ENCODE measurements at places on chromosomes 7 and 10.

- DNase-seq: no peak
Measured at GRCh38 chr10:15791816-15792524, 68.3 kb downstream of the MINDY3 start.

- DNase-seq: no peak
Measured at GRCh38 chr7:42747044-42747443, 164.8 kb downstream of the C7orf25 start.

DNA sequence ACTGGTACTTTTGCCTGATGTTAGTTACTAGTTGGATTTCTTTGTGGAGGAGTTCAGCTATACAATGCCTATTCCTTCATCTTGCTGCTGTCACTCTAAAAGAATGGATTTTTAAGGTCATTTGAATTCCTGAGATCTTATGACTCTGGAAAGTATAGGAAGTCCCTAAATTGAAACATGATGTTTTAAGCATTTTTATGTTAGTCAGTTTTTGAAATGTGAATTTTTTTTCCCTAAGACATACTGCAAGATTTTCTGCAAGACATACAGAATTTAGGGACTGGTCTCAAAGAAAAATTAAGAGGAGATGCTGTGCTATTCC is 355.8 kb downstream of the SUGCT start:
- DNase-seq: no peak

- DNase-seq: no peak
Measured at GRCh38 chr7:116543664-116544063, 18.8 kb downstream of the CAV1 start.

GRCh38 chr10:91043173-91043910 is 122.5 kb upstream of the ANKRD1 start:
- DNase-seq: no peak

- no peak for DNase-seq
Measured at GRCh38 chr7:85287106-85287825, 100.4 kb upstream of the SEMA3D start.

- DNase-seq: no peak
Measured at GRCh38 chr10:24086296-24087086, 122.4 kb upstream of the KIAA1217 start.

GRCh38 chr10:90983914-90984549 is 63.1 kb upstream of the ANKRD1 start:
- no peak for DNase-seq

GRCh38 chr10:79413196-79413595 is 32.2 kb downstream of the ZCCHC24 start:
- peak; percentile 45 for DNase-seq

GRCh38 chr10:103668351-103669242 is 175.1 kb downstream of the NEURL1 start:
- DNase-seq: no peak

Data from stimulated activated CD8-positive, alpha-beta memory T cell treated with anti-CD3 and anti-CD28 coated beads, Interleukin-4, amount 100 ng/mL, for 48 hours (primary cell).